ENCODE measurements at places on chromosomes 3 and 15.

DNA sequence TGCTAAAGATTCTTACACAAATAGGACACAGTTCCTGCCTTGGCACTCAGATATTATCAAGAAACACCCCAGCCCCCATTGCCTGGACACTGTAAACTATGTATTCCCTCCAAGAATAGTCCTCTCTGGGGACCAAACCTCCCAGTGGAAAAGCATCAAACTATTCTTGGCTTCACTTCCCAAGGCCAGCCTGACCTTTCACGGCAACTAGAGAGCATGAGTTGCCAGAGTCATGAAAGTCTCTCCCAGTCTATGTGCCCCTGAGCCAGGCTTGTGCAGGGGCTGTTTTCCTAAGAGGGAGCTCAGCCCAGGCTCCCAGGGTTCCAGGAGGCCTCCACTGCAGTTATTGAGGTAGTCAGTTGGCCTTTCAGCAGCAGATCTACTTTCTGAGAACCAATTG, 251.9 kb upstream of the TGFBR2 start:
- DNase-seq, result no peak

DNA sequence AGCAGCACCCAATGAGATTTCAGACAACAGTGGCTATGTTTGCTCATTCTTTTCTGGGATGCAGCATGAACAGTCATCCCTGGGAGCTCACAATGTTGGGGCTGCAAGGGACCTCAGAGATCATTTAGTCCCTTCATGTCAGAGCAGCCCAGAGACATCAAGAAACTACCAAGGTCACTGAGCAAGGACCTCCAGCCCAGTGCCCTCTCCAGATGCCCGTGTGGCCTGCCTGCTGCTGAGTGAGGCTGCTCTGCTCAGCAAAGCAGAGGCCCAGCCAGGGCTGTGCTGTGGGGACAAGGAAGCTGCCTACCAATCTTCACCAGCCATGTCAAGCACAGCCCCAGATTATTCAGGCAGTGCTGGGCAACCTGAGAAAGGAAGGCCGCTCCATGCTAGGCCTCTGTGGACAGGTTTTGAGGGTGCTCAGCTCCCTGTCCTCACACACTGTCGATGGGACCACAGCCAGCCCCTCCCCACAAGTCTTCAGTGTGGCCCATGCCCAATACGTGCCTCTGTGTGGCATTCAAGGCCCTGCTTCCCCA, 99.7 kb downstream of the DAPK2 start:
- no peak for DNase-seq

DNA sequence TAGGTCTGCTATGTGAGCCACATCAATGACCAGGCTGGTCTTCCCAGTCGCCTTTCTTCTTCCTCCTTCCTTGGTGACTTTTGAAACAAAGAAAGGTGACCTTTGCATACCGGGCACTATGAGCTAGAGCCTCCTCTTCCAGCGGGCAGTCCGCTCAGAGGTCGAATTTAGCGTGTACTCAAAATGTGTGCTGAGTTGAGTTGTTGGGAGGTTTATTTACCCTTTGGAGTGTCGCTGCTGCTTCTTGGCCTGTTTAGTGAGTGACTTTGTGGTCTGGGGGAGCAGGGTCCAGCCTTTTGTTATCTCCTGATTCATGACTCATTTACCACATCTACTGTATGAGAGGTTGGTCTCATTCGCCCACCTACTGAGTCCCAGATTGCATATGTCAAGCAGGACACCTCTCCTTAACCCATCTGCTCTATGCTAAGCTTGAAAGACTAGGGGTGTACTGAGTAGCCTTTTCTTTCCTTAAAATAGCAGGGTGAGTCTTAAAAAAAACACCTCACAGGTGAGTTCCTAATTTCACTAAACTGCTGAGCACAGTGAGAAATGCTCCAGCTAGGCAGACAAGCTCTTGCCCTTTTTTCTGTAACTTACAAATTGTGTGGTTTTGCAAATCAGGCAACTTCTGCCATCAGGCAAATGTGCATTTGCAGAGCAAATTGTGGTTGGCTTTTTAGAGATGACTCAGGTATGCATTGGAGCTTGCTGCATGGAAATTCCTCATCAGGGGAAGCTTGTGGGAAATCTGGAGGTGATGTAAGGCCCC, 3.2 kb upstream of the SIAH2 start:
- DNase-seq, result peak; percentile 43

GRCh38 chr3:83513677-83514076, 1445.1 kb upstream of the CADM2 start:
- no peak for DNase-seq

All from activated naive CD8-positive, alpha-beta T cell treated with anti-CD3 and anti-CD28 coated beads, Interleukin-2, amount 50 U/mL, for 24 hours (primary cell).